Neural progenitor cell (in vitro differentiated cells): ENCODE measurements at places on chromosomes 11 and 22. TPM values are rescaled to one million over a fixed set of nuclear protein-coding genes. Genes with fewer than 3 reads are reported as not detected.

DNA sequence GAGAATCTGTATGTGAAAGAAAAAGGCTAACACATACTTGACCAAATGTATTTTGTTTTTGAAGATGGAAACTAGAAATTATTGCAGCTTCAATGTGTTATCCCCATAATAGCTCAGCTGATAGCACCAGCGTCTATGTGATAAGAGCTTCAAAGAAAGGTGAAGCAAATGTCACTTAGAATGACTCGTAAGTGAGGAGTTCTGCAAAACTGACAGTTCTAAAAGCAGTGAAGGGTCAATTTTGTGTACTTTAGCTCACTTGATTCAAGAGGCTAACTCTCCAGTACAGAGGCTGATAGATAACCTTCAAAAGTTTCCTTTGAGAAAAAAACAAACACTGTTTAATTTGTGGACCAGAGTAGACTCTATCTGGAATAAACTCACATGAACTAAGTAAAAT, 87.2 kb upstream of the CARD18 start:
- H3K36me3 ChIP-seq: no peaks in the 10 kb centered on the region
- DNase-seq: no peak
- no peak overlapping the region for H3K27ac ChIP-seq
- no peak overlapping the region for H3K4me3 ChIP-seq
- H3K27me3 ChIP-seq: no peaks in the 10 kb centered on the region

DNA sequence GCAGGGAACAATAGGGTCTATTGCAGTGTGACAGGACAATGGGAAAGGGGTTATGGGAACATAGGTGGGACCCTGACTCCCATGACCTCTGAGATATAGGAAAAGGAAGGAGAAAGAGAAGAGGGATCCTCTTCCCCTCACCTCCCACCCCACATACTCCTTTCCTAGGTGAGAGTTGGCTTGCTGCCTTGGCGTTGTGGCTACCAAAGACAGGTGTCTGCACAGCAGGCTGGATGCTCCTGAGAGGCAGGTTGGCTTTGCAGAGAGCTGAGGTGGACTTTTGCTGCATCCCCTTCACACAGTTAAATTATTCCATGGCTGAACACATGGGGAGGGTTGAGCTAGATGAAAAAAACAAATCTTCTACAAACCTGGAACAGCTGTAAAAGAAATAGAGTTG, 80.7 kb downstream of the SYT9 start:
- H3K27me3 ChIP-seq: no peaks in the 10 kb centered on the region
- DNase-seq: no peak
- no peak overlapping the region for H3K27ac ChIP-seq
- no peaks in the 10 kb centered on the region for H3K36me3 ChIP-seq
- H3K4me3 ChIP-seq: no peak overlapping the region

- no peaks in the 10 kb centered on the region for H3K27me3 ChIP-seq
- no peaks in the 10 kb centered on the region for H3K36me3 ChIP-seq
- no peak overlapping the region for H3K27ac ChIP-seq
- peak; percentile 77 for DNase-seq
- H3K4me1 ChIP-seq: peaks cover 30% of the 10 kb centered on the region
Measured at GRCh38 chr11:114262681-114263512, 33.3 kb upstream of the NNMT start.

GRCh38 chr11:114208377-114208776, 87.8 kb upstream of the NNMT start:
- H3K27ac ChIP-seq: peak overlapping the region; percentile 94
- H3K27me3 ChIP-seq: no peaks in the 10 kb centered on the region
- no peaks in the 10 kb centered on the region for H3K36me3 ChIP-seq
- H3K4me3 ChIP-seq: no peak overlapping the region

- no peaks in the 10 kb centered on the region for H3K36me3 ChIP-seq
- no peak overlapping the region for H3K27ac ChIP-seq
- H3K27me3 ChIP-seq: no peaks in the 10 kb centered on the region
- DNase-seq: no peak
- H3K4me1 ChIP-seq: peaks cover 26% of the 10 kb centered on the region
- no peak overlapping the region for H3K4me3 ChIP-seq
Measured at GRCh38 chr11:115700981-115701875, 197.0 kb upstream of the CADM1 start.

DNA sequence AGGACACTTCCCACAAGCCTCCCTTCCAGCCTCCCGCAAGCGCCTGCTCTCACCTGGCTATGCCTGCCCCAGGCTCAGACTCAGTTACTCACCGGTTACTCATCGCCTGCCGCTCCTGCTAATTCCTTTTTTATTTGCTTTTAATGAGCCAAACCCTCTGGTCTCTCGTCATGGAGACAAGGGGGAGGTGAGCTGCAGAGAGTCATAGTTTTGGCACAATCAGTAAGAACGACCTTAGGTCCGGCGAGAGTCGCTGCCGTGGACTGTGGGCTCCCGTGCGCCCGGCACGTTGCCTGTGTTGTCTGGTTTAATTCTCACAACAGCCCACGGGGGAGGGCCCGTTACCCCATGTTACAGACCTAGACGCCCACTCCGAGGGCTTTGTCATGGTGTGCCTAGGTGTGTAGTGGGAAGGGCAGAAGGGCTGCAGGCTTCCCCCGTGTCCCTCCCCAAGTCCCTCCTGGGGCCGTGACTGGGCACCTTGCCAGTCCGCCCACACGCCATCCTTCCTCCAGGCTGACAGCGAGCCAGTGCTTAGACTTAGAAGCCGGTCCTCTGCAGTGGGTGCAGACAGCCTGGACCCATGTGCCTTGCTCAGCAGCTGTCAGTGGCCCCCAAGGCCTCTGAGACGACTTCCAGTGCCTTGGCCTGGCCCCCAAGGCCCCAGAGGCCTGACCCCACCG, 42.2 kb downstream of the WNT7B start:
- no peak for DNase-seq
- no peaks in the 10 kb centered on the region for H3K36me3 ChIP-seq
- no peak overlapping the region for H3K4me3 ChIP-seq

GRCh38 chr11:37710031-37710430, 1112.0 kb upstream of the RAG2 start:
- H3K4me3 ChIP-seq: no peak overlapping the region
- H3K27me3 ChIP-seq: no peaks in the 10 kb centered on the region
- no peaks in the 10 kb centered on the region for H3K4me1 ChIP-seq
- DNase-seq: no peak

- peaks cover 48% of the 10 kb centered on the region for H3K4me1 ChIP-seq
- no peak overlapping the region for H3K4me3 ChIP-seq
- H3K36me3 ChIP-seq: no peaks in the 10 kb centered on the region
- no peak overlapping the region for H3K27ac ChIP-seq
- DNase-seq: no peak
- H3K27me3 ChIP-seq: no peaks in the 10 kb centered on the region
Measured at GRCh38 chr11:61153593-61154095, 7.6 kb downstream of the VPS37C start.

DNA sequence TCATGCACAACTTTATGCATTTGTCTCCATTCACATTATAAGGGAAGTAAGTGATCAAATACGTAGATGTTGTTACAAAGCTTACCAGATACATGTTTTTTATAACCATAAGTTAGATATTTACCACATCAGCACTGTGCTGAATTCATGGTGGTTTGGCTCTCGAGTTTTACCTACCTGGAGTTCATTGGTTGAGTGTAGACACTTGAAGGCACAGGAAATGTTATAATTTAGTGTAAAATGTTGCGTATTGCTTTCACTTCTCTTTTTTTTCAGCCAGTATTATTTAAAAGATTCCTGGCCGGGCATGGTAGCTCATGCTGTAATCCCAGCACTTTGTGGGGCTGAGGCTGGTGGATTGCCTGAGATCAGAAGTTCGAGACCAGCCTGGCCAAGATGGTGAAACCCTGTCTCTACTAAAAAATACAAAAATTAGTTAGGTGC, 53.1 kb upstream of the GRK2 start:
- DNase-seq: no peak
- peaks cover 23% of the 10 kb centered on the region for H3K36me3 ChIP-seq
- no peaks in the 10 kb centered on the region for H3K4me1 ChIP-seq
- H3K27me3 ChIP-seq: no peaks in the 10 kb centered on the region
- H3K4me3 ChIP-seq: no peak overlapping the region

- H3K27ac ChIP-seq: no peak overlapping the region
- no peak for DNase-seq
- H3K4me3 ChIP-seq: no peak overlapping the region
- no peaks in the 10 kb centered on the region for H3K4me1 ChIP-seq
- H3K27me3 ChIP-seq: no peaks in the 10 kb centered on the region
Measured at GRCh38 chr11:11206484-11206883, 146.6 kb downstream of the CSNK2A3 start.

DNA sequence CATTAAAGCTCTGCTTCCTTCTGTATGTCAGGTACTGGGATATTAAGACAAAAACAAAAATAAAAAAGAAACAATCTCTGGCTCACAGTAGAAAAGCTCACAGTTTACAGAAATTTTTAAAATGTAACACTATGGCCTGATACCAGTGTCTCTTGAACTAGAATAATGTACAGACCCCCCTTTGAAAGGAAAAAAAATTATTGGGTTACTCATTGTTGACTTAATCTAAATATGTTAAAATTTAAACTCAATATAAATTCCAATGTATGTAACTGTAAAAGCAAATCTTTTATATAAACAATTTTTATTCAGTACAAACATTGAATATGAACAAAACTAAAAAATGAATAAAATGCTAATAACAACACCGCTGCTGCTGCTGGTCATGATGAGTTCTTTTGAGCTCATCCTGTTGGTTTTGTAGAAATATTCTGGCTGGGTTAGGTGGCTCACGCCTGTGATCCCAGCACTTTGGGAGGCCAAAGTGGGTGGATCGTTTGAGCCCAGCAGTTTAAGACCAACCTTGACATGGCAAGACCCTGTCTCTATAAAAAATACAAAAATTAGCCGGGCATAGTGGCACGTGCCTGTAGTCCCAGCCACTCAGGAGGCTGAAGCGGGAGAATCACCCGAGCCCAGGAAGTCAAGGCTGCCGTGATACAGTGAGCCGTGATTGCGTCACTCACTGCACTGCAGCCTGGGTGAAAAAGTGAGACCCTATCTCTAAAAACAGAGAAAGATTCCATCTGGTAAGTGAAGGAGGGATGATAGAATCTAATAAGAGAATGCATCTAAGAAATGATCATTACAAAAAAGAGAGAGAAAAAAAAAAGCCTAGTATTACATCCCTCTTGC, 11.8 kb upstream of the KCNE3 start:
- H3K27ac ChIP-seq: no peak overlapping the region
- no peaks in the 10 kb centered on the region for H3K36me3 ChIP-seq
- no peaks in the 10 kb centered on the region for H3K27me3 ChIP-seq
- no peak overlapping the region for H3K4me3 ChIP-seq
- no peak for DNase-seq
- no peaks in the 10 kb centered on the region for H3K4me1 ChIP-seq

- no peak overlapping the region for H3K27ac ChIP-seq
- H3K4me1 ChIP-seq: peaks cover 7% of the 10 kb centered on the region
- DNase-seq: no peak
- no peak overlapping the region for H3K4me3 ChIP-seq
Measured at GRCh38 chr11:48088682-48089050, 108.3 kb downstream of the PTPRJ start.

DNA sequence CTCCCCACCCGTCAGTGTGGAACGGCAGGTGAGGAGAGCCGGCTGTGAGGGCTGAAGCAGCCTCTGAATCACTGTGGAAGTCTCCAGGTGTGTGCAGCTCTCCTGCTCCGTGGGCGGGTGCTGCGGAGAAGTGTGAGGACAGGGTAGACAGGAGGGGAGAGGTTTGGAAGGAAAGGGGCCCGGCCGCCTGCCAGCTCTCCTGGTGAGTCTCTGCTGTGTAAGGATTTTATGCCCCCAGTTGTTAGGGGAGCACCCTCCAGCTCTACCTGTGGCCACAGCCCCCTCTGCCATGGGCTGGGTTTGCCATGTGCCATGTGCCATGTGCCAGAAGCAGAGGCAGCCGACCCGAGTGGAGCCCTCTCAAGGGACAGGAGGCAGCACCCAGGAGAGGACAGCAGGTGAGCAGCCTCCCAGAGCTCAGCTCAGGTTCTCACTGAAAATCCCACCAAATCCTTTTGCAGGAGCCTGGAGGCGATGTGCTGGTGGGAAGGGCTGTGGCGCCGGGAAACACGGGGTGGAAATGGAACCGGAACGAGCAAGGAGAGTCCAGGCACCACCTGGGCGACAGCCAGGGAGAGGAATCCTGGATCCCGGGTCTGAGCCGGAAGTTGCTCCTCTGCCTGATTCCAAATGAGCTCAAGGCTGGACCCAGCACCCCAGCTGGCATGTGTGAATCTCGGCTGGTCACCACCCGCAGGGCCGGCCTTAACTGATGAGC, 804.4 kb downstream of the BRD1 start:
- DNase-seq: no peak
- H3K27me3 ChIP-seq: no peaks in the 10 kb centered on the region
- H3K27ac ChIP-seq: no peak overlapping the region

GRCh38 chr11:69268911-69269310, 25.0 kb upstream of the MYEOV start:
- no peaks in the 10 kb centered on the region for H3K36me3 ChIP-seq
- no peak overlapping the region for H3K4me3 ChIP-seq
- H3K4me1 ChIP-seq: peaks cover 3% of the 10 kb centered on the region
- no peaks in the 10 kb centered on the region for H3K27me3 ChIP-seq
- no peak overlapping the region for H3K27ac ChIP-seq

LYVE1 gene
- 0.51 TPM in 1 of 2 replicates, not detected in the other for total RNA-seq

BATF2 gene
- 0.28 TPM in 1 of 2 replicates, not detected in the other for total RNA-seq

OR10A3 gene
- total RNA-seq: not detected in 2 replicates
